ENCODE measurements at places on chromosomes 7 and 10.

- no peak for DNase-seq
These were observed 402.8 kb upstream of the PODXL start for GRCh38 chr7:131959106-131959812.

GRCh38 chr7:96299496-96299895, 22.4 kb downstream of the SLC25A13 start:
- no peak for DNase-seq

DNA sequence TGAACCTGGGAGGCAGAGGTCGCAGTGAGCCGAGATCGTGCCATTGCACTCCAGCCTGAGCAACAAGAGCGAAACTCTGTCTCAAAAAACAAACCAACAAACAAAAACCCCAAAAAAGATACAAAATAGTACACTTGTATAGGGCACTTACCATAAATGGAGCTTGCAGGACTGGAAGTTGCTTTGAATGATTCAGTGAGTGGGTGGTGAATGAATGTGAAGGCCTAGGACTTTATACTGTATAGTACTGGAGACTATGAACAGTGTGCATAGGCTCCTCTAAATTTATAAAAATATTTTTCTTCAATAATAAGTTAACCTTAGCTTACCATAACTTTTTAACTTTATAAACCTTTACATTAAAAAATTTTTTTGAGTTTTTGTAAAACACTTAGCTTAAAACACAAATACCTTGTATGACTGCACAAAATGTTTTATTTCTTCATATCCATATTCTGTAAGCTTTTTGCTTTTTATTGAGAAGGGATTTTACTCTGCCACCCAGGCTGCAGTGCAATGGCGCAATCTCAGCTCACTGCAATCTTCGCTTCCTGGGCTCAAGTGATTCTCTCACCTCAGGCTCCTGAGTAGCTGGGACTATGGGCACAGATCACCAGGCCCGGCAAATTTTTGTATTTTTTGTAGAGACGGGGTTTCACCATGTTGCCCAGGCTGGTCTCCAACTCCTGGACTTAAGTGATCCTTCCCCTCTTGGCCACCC, 6.9 kb upstream of the H2AZ2 start:
- no peak for DNase-seq

DNA sequence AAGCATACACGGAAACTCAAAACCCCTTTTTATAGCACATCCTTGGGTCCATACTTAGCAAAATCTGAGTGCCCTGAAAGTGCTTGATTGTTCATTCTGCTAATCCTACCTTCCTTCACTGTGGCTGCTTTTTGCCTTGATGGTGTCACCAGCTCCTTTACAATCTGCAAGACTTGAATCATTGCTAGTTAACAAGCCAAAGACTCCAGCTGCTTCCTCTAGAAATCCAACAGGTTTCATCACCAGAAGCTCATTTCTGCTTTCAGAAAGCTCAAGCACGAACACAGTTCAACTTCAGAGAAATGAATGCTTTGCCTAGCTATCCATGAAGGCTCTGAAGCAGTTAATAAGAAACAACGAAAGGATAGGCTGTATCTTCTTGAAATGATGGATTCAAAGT, 38.0 kb downstream of the USP6NL start:
- no peak for DNase-seq

DNA sequence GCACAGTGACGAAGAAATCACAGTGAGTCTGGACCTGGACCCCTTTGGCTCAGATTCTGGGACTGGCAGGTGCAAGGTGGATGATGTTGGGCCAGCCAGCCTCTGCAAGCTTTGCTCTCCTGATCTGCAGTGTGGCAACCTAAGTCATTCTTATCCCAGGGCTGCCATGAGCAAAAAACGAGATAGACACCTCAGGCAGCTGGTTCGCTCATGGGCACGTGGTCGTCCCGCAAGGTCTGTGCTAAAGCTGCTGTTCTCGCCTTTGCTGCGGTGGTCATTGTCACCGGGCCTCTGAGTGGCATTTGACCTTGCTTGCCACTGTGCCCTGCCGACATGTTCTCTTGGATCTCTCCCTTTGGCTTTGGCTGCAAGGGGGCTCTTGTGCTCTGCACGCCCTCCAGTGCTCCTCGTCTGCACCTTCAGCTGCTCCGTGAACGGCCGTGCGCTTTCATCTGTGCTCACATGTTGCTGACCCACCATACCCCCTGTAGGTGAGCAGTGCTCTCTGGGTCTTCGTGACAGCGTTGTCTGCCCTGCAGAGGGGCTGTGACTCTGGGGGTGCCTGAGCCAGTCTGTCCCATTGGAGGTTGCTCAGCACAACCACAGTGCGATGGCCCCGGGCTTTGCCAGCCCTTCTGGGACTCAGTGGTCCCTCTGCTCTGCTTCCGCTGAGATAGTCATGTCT, 317.0 kb downstream of the GLRX3 start:
- DNase-seq, result no peak

DNA sequence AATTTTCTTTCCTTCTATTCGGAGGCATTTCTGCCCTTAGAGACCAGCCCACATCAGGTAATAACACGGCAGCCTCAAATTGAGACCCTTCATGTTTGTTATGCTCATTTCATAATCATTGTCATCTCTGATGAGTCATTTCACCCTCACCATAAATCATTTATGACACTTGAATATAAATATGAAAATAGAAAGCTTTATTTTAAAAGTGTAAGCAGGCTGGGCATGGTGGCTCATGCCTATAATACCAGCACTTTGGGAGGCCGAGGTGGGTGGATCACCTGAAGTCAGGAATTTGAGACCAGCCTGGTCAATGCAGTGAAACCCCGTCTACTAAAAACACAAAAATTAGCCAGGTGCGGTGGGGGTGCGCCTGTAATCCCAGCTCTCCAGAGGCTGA, 57.4 kb upstream of the EGFR start:
- DNase-seq, result no peak

DNA sequence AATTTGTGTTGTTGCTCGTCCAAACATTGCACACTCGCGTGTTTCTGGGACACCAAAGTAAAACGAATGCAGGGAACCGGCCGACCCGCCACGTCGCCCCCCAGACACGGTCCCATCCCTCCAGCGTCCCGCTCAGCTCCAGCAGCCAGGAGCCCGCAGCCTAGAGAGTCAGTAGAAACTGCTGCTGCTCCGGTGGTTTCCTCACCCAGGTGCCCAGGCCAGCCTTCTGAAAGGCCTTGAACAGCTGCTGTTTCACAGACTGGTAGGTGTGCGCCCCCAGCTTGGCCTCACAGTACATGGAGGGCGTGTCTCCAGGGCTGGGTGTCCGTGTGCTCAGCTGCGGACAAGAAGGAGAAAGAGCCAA, 126.8 kb downstream of the WDR37 start:
- DNase-seq, result no peak

DNA sequence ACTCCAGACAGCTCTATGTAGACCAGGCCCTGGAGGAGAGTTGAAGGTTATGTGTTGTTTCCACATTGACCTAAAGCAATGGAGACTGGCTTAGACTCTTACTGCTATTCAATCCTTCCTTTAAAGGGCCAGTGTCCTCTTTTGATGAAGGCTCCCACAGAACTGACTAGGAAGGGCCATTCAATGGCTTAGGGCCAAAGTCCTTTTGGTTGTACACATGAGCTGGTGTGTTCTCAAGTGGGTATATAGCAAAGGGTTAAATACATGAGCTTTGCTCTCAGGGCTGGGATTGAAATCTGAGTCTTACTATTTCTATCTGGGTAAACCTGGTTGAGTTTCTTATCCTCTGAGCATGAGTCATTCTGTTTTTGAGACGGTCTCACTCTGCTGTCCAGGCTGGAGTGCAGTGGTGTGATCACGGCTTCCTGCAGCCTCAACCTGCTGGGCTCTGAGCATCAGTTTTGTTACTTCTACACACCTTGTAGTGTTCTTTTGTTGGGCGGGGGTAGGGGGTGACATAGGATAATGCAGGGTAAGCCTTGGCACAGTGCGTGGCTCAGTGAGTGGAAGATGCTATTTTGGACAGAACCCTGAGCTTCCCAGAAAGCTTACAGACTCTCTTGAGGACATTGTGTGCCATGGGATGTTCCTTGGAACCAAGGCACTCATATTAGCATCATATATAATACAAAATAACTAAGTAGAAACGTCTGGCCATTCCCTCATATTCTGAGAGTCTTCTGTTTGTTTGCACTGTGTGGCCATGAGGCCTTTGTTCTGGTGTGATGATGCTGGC, 90.1 kb downstream of the ABCC2 start:
- DNase-seq, result no peak
